Left kidney (tissue), 8 donors: ENCODE measurements at places on chromosomes 11 and 22.

GRCh38 chr11:125166764-125167291 lies 2.3 kb downstream of the PKNOX2 start:
- DNase-seq = no peak

DNA sequence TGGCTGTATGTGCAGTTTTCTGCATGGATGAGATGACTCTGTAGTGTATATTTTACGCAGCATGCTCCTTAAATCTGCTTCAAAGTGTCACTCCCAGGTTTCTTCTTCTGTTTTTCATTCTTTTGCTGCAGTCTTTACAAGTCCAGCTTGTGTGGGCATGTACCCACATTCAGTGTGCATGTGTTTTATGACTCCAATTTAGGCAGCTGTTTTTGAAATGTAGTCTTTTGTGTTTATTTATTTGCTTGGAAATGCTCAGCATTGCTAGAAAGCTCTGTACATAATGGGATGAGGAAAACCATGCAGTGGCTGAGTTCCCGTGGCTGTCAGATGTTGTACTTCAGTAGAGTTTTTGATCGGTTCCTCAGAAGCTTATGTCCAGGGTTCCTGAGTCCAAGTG lies 138.5 kb downstream of the ARHGAP42 start:
- no peak for DNase-seq

- no peak for DNase-seq
Measured at GRCh38 chr11:132692891-132693290, 839.4 kb downstream of the OPCML start.

GRCh38 chr11:76257074-76257719 lies 50.9 kb upstream of the WNT11 start:
- DNase-seq = no peak

GRCh38 chr22:45881524-45881875 lies 95.5 kb downstream of the WNT7B start:
- DNase-seq = no peak

DNA sequence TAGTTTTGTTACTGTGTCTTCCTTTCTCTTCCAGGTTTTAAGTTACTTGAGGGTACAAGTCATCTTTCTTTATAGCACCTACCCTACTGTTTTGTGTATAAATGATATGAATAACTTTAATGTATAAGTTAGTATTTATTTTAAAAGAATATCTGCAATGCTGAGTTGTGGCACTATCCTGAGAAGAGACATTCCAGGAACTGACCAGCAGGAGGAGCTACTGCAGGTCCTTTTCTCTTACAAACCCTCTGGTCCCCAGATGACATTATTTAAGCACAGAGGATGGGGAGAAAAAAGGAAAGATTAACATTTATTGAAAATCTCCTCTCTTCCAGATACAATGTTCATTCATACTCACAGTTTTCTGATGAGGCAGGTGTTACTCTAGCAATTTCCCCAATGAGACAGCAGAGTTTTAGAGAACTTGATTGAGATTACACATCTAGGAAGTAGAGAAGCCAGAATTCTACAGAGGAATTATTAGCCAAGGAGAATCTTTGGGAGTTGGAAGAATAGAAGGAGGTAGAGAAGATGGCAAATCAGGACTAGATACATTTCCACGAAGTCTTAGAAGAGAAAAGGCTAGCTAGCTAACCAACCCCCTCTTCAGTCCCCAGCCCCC lies 541.2 kb upstream of the API5 start:
- DNase-seq = peak; percentile 46

DNA sequence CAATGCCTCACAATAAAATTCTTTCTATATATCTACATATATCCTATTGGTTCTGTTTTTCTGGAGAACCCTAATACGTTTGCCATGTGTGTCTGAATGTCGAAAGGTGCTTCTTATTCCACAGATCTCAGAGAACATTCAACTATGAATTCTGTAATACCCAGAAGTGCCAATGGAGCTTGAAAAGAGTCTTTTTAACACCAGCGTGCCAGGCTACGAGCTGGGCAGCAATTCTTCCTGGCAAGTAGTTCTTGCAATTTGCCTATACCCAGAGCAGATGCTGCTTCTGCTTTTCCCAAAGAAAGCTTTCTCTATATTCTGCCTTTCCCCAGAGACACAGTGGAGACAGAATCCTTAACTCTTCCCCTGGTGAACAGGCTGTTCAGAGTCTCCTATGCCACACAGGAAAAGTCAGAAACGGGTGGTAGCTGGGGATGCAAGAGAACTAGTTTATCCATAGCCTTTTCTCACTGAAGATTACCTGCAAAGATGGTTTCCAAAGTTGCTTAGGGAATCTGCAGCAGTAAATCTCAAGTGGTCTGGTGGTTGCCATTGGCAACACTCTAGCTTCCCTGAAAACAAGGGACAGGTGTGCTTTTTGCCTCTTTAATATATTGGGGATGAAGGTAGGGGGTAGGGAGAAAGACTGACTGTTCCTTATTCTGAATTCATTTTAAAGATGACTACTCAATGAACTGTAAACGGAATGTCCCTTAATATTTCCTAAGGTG lies 16.8 kb upstream of the PAFAH1B2 start:
- no peak for DNase-seq

DNA sequence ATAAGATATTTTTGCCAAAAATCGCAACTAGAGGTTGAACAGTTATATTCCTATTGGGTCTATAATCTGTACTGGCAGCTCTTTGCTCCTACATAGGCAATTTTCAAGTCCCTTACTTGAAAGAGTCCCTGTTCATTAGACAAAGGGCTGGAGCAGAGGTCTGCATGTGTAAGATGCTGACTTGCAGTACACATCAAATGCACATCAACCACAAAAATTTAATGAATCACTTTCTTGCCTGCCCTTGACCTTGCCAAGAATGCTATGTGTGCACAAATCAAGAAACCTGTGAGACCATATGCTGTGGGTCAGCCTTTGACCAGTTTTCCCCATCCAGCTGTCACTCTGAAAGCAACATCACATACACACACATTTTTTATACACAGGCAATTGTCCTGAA lies 661.5 kb downstream of the LRRC4C start:
- no peak for DNase-seq

- DNase-seq = no peak
Measured at GRCh38 chr11:57199330-57199729, 17.6 kb downstream of the LRRC55 start.

GRCh38 chr11:64373598-64373974 lies 14.6 kb downstream of the RPS6KA4 start:
- DNase-seq = no peak

DNA sequence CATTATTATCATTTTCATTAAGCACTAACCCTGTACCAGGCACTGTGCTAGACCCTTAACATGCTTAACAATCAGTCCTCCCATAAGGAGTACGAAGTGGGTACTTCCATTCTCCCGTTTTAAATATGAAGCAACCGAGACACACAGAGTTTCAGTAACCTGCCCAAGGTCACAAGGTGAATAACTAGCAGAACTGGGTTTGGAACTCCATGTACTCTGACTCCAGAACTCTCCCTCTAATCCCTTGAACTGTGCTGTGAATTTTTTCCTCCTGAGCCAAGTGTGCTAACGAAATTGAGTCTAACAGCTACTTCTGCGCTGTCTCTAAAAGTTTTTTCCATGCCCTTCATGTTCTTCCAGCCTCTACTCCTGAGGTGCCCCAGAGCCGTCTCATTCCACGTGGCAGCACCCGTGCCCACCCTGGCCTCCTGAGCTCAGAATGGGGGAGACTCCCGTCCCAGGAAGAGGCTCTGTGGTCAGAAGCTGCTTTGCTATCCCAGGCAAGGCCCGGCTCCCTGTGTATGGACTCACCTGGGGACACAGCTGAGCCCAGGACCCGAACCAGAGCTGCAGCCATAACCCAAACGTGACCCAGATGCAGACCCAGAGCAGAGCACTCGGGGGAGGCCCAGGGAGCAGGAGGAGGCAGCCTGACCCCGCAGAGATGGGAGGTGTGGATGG lies 8.6 kb upstream of the TRIM29 start:
- no peak for DNase-seq

- DNase-seq = no peak
Measured at GRCh38 chr11:11356842-11357241, 3.8 kb upstream of the CSNK2A3 start.

GRCh38 chr11:32435942-32436750 lies 807 bp upstream of the WT1 start:
- DNase-seq = no peak

DNA sequence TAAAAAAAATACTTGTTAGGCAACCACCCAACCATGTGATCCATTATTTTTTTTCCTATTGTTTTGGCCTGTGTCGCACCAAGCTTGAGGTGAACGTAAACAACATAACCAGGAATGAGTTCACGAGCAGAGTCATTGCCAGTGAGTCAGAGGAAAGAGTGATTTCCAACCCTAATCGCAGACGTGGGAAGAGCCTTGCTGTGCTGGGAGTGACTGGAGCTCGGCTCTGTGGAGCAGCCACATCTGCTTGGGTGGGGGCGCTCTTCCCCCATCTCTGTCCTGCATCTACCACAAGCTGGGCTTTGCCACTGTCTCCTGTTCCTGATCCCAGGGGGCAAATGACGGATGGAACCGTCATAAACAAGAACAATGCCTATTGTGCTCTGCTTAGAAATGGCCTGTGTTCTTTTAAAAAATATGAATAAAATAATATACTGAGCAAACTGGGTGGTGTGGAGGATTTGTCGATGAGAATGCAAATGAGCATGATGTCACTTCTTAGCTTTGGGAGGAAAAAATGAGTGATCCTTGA lies 210.0 kb downstream of the KIRREL3 start:
- no peak for DNase-seq
